ENCODE measurements at places on chromosomes 7 and 10. TPM values are rescaled to one million over a fixed set of nuclear protein-coding genes. Genes with fewer than 3 reads are reported as not detected.

Gene CDH23
- under 0.01 TPM for total RNA-seq

DNA sequence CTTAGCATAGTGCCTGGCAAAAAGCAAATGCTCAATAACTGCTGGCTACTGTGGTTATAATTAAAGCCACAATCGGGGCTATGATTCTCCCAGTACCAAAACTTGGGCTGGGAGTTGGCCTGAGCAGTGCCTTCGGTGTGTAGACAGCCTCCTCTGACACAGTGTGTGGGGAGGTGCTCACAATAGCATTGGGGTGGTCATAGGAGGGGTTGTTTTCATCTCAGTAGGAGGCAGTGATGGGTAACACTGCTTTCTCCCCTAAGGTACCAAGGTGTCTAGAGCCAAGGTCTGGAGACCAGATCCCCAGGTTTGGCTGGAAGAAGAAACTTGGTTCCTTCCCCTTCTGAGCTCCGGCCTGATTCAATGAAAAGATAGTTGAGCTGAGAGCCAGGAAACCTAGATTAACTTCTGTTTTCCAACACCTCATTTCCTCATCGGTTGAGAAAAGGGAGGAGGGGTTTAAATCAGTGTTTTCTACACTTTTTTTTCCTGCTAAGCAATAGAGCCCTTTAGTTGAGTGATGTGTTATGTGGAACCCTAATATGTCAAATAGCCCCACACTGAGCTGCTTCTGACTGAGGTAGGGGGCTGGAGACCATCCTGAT, 68.2 kb downstream of the LRMDA start:
- DNase-seq, result no peak

- no peak for DNase-seq
Observed at GRCh38 chr10:124294811-124295770, 123.6 kb downstream of the OAT start.

Gene SFTPA2
- total RNA-seq, result not detected

Gene GSAP
- 7.3 TPM for total RNA-seq

DNA sequence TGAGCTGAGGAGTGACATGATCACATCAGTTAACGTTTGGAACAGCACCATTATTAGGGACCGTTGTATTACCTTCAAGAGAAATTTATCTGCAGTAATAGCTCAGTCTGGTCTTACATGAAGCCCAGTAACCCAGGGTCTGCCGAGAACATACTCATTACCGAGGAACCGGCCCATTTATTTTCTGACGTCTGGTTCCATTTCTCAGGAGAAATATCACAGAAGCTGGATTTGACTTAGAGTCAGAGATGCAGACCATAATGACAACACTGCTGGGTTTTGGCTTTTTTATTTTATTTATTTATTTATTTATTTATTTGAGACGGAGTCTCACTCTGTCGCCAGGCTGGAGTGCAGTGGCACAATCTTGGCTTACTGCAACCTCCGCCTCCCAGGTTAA, 163.1 kb downstream of the CCDC3 start:
- no peak for DNase-seq

Gene PRSS37
- not detected for total RNA-seq

Gene PTF1A
- total RNA-seq, result not detected

Gene MOGAT3
- total RNA-seq, result not detected

DNA sequence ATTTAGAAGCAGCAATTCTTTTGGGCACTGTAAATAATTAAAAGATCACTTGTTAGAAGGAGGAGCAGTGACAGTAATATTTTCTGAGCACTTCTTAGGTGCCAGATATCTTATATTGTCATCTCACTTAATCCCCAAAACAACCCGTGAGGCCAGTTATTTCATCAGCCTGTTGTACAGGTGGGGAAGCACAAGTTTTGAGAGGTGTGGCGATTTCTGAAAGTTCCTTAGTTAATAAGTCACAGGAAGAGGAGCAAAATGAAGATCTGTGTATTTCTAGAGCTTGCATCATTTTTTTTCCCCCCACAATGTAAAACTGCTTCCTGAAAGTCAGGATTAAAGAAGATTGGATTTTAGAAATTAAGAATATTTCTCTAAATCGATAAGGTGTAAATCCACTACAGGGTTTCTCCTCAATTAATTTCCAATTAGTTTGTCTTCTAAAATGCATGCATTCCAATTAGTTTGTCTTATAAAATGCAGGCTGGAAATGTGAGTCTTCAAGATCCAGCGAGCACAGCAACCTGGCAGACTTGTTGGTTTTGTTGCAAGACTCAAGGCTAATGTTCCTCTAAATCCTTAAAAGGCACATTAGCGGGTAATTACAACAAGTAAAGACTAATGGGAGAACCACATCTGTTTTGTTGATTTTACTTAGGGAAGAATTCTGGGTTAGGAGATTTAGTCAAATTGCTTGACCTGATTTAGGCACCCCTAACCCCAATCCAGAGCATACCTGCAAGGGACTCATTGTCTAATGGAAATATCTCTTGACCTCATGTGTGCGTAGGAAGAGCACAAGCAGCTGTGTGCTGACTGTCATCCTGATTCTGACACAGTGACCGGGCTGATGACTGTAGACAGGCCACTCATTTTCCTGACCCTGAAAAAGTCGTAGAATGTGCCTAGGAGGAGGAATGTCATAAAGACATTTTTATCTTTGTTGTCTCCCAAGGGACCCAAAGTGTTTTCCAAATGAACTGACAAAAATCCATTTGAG, 272.0 kb downstream of the BAMBI start:
- no peak for DNase-seq

DNA sequence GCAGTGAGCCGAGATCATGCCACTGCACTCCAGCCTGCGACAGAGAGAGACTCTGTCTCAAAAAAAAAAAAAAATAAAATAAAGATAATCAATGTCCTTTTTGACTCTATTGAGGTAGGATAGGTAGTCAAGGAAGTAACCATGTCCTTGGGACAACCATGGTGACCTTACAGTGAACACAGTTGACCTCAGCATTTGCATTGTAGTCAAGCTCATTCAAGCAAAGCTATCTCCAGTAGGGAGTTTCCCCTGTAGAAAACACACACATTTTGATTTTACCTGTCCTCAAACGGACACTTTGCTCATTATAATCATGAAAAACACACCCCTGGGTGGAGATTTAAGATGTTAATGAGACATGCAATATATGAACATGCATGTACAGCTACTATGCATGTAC, 171.7 kb downstream of the KIF20B start:
- DNase-seq, result no peak

GRCh38 chr7:22356701-22357310, at the start of gene RAPGEF5:
Gene RAPGEF5, minus strand, starts transcription at chr7:22357154. Its CDS starts 94 bp downstream, at chr7:22357060.
- peak; percentile 41 for DNase-seq

DNA sequence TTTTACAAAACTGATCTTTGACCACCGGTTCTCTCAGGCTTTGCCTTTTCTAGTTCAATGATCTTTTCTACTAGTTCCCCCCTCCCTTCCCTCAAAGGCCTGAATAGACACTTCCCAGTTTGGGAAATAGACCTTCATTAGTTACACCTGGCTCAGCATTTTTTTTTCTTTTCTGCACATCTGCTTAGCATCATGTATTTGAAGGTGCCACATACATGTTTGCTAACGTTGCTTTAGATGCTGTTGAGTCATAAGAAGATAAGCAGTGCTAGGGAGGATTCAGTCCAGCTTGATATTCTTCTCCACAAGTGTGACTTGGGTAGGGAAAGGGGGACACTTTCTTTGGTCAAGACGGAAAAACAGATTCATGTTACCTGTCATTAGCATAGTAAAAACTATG, 78.3 kb downstream of the BICC1 start:
- DNase-seq, result no peak

DNA sequence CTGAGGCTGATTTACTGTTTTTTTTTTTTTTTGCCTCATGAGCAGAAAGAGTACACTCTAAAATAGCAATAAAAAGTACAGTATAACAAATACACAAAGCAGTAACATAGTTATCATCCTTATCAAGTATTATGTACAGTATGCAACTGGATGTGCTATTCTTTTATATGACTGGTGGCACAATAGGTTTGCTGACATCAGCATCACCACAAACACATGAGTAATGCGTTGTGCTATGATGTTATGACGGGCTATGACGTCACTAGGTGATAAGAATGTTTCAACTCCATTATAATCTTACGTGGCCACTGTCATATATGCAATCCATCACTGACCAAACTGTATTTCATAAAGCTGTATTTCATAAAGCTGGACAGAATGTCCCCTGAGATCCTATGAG, 189.2 kb upstream of the GLI3 start:
- no peak for DNase-seq

- DNase-seq, result no peak
Observed at GRCh38 chr7:29289156-29290021, 94.8 kb downstream of the CHN2 start.

GRCh38 chr10:113765910-113766309, 14.4 kb downstream of the PLEKHS1 start:
- no peak for DNase-seq

Gene TPST1
- total RNA-seq, result 32.1 TPM

Gene HKDC1
- total RNA-seq, result 0.13 TPM

Gene MYO3A
- total RNA-seq, result not detected

GRCh38 chr10:58241346-58241745, 26.3 kb downstream of the IPMK start:
- no peak for DNase-seq

Gene BZW2
- total RNA-seq, result 78.4 TPM

- no peak for DNase-seq
Observed at GRCh38 chr10:70277396-70278030, 6.3 kb downstream of the NPFFR1 start.

DNA sequence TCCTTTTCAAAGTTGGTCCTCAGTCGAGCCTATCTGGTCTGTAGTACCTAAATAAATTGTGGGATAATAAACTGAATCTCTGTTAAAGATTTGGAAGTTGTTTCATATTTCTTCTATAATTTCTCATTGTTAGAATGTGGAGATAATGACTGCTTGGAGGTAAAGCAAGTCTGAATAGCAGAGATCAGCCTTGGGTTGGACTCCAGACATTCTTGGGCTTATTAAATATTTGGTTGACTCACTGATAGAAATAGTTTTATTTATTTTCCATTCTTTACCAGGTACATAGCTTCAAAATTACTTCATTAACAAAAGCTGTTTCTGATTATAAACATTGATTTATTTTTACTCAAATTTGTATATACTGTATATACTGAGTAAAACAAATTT, 34.3 kb downstream of the TPST1 start:
- DNase-seq, result no peak

Gene DNAJC12
- 3.9 TPM for total RNA-seq

GRCh38 chr7:158246960-158247673, 340.5 kb downstream of the PTPRN2 start:
- no peak for DNase-seq

- DNase-seq, result no peak
Observed at GRCh38 chr10:62075912-62076311, 174.4 kb downstream of the ARID5B start.

DNA sequence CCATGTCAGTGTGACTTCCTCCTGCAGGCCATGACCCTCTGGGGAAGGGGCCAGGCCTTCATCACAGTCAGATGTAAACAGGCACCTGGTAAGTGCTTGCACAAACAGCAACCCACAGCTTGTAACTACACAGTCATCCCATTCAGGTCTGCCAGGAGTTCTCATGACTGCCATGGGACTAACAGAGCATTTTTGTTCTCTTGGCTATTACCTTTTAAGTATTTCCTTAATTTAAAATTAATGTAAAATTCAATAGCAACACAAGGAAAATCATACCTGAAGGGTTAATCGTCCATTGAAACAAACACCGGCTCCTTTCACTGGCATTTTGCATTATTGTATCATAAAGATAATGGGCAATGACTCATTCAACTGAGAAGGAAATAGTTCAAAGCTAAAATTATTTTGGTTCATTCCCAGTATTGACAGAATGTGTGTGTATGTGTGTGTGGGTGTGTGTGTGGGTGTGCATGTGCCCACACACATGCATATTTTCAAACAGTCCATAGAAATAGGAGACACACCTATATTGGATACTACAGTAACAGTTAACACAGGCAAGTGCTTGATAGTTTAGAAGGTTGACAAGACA, 307.9 kb downstream of the WDR11 start:
- DNase-seq, result no peak

DNA sequence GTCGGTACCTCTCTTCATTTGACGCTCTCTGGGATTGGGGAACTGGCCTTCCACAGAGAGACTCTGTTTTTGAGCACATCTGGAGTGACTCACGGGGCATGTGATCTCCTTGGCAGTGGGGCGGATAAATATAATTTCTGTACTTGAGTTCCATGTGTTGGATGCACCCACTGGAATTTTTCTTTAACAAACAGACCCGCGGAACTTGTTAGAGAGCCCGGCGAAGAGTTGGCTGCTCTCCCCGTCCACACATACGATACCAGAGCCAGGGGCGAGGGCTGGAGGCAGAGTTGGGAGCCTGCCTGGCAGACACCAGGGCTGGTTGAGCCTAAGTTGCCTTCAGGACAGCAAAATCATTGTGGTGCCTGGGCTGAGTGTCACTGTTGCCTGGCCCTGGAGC, at the start of gene FAM180A:
TSS of gene FAM180A (minus strand) at position 44 of the 400 bp plus-strand sequence. CDS start 233 bp downstream, outside the sequence.
- DNase-seq, result no peak

- DNase-seq, result no peak
Observed at GRCh38 chr7:78072201-78072590, 273.6 kb downstream of the PHTF2 start.

Gene AKR1D1
- not detected for total RNA-seq

GRCh38 chr7:120843109-120843508, 14.8 kb downstream of the TSPAN12 start:
- DNase-seq, result no peak

DNA sequence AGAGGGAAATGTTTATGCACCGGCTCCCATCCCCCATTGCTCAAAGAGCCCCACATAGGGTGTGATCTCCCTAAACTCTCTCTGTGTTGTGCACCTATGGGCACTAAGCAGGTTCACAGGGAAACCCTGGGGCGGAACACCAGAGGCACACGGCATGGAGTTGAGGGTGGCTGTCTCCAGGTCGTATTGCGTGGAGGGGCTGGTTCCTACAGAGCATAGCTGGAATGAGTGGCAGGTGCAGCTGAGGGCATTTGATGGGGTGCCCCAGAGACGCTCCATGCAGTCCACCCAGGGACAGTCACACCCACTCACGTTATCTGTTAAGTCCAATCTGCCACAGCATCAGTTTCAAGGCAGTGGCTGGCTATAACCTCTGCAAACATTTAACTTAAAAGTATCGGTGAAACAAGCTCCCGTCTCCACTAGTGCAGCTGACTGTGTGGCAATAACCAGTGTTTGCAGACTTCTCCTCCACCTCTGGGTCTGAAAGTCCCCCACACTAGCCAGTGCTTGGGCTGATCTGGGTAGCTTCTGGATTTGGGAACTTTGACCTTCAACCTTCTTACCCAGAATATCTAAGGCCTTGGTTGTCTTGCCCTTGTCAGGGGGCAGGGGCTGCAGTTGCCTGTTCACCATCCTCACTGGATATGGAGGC, 249.2 kb upstream of the ZNF32 start:
- DNase-seq, result no peak
